ENCODE measurements at places on chromosomes 2 and 18.

DNA sequence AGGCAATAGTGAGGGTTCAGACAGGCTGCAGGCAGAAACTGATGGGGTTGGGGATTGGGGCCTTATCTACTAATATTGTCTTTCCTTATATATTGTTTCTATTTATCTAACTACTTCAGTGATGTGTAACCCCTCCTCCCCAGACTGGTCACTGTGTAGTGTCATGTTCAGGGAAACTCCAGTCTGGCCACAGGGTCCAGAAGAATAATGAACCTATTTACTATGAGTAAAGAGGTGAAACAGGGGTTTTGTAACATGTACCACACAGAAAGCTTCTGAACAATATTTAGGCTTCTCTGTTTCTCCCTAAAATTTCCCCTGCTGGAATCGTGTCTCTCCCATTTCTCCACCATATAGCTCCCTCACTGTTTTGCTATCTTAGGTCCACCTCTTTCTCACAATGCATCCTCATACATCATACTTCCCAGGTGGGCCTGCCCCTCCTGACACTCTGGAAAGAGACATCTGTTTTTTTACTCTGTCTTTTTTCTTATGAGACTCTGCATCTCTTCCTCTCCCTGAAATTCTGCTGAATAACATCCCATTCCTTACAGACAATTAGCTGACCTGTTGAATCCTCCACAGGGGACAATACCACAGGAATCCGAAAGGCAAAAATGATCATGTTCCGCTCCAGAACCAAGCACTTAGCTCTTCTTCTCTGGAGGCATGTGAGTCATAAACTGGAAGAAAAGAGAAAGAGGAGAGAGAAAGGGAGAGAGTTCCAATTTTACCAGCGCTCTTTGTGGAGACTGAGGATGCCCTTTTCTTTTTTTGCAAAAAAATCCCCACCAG lies 154.8 kb downstream of the ZEB2 start:
- no peak for DNase-seq

DNA sequence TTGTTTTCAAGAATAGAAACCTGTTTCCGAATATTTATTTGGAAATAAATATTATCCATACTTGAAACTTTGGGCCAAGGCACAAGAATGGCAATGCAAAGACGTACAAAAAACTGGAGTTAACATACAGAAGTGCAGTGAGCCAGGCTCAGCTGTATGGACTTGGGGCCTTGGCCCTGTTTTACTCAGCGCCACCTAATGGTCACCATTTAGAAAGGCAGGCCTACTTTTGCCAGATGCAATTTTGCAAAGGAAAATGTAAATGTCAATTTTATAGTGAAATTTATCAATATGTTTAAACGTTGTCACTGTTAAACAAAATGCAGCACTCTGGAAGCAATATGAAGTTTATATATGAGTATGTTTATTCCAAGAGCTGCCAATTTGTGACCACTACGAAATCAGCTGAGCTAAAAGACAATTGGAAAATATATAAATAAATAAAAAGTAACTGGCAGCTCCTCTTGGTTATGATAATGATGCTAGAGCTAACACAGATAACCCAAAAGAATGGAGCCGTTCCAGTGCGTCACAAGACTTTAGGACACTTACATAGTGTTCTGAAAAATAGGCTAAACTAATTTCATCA lies 155.0 kb downstream of the ARHGAP15 start:
- peak; percentile 59 for DNase-seq

DNA sequence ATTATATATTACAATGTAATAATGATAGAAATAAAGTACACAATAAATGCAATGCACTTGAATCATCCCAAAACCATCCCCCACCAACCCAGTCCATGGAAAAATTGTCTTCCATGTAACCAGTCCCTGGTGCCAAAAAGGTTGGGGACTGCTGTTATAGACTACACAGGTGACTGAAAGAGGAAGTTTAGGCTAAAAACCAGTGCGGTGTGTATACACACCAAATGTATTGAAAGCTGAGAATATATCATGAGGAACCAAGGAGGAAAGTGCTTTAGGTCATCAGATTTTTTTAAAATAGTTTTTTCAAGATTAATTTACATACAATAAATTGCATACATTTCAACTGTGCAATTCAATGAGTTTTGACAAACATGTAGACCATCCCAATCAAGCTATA lies 20.5 kb upstream of the C1D start:
- DNase-seq, result no peak

- no peak for DNase-seq
Measured at GRCh38 chr2:241708879-241709278, 7.0 kb downstream of the ING5 start.

DNA sequence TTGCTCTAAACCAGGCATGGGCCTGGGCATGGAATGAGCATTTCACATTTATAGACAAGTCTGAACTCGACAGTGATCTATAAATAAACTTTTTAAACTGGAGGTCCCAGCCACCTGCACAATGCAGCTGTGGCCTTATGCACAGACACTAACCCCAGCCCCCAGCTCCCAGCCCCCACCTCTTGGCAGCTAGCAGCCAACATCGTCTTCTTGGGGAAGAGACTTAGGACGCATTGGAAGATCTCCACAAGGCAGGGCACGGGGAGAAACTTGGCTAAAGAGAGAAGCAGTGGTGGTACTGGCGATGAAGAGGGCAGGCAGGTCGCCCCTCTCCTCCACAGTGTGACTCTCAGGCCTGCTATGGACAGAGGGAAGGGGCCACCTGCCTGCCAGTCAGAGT lies 213.2 kb downstream of the ANAPC1 start:
- no peak for DNase-seq

All from CD4-positive, alpha-beta T cell treated with Interleukin-12 subunit alpha and Interleukin-12 subunit beta, for 1 hour (primary cell).